NCI-H2081 treated with DMSO at 0.1 percent for 48 hours (cell line): ENCODE measurements at places on chromosomes 6 and 20.

DNA sequence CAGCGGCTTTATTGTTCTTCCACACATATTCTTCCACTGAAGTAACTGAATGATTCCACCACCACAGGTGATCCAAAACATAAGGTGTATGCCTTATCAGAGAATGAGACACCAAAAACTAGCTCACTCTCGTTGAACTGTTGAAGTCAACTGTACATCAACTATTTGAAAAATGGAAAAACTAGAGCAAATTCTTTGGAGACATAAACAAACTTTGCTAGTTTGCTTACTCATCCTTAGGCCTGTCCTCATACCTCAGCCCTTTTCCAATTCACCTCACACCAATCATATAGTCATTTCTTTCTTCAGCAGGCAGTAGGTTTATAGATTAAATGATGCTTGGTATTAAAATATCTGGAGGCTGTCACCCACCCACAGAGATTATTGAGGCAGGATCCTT, 77.1 kb upstream of the RNF217 start:
- no peak for DNase-seq

- DNase-seq, result no peak
These were observed 414.8 kb upstream of the CDH4 start for GRCh38 chr20:60837173-60837770.

- DNase-seq, result no peak
These were observed 8.5 kb downstream of the SPTLC3 start for GRCh38 chr20:13017235-13017634.

GRCh38 chr20:31835977-31836852, 9.2 kb downstream of the FOXS1 start:
- no peak for DNase-seq

DNA sequence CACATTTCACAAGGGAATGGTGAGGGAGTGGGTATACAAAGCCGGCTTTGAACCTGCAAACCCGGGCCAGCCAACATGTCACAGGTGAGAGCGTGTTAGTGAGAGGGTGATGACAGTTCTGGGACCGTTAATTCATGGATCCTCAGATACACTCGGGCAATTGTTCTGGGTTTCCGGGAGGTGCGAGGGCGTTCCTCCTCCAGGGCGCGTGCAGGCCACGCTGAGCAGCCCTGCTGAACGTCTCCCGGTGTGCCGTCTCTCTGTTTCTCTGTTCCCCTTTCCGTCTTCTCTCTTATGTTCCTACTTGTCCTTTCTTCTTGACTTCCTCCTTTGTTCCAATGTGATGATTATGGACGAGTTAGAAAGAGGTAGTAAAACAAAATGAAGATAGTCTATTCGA, 130.0 kb upstream of the GMDS start:
- no peak for DNase-seq

DNA sequence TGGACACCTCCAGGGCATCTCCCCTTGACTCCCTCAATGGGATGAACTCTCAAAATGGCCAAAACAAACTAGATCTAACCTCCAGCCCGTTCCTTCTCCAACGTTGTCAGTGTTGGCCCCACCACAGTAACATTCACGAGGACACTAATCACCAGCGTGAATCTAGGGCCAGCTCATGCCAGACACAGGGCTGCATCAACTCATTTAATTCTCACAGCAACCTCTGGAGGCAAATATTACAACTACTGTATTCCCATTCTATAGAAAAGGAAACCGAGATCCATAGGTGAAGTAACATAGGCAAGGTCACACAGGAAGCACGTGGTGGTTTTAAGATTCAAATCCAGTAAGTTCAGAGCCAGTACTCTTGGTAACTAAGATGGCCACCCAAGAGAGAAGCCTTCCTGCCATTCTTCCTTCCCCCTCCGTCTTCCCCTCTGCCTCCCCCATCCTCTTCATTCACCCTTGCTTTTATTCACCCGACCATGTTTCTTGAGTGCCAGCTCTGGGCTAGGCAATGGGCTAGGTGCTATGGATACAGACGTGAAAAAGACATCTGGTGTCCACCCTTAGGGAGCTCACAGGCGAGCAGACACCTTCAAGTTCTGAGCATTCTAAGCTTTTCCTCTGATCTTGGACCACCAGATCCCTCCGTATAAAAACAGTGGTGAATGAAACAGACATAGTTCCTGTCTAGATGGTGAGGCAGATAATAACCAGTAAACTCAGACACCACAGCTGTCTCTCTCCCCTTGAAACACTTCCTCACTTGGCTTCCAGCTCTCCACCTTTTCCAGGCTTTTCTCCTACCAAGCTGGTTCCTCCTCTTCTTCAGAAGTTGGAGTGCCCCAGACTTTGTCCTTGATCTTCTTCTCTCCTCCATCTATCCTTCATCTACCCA, 9.6 kb downstream of the CCM2L start:
- DNase-seq, result no peak

GRCh38 chr20:54585217-54585616, 109.8 kb downstream of the DOK5 start:
- DNase-seq, result no peak

DNA sequence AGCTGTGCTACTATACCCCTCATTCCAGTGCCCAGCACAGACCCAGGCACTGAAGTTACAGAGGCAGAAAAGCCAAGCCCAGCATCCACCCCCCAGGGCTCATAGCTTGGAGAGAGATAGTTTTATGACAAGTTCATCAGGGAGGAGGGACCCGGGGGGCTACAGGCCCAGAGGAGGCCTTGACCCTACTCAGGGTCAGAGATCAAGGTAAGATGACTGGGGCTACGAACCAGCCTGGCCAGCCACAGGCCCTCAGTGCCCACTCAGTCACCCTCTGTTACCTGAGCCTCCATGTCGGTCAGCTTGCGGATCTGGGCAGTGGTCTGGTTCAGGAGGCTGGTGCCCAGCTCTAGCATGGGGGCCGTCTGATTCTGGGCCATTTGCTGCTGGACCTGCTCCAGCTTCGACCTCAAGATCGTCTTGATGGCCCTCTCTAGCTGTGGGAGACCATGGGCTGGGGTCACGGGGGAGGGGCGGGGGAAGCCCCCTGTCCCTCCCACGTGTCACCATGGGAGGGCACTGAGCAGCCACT, 26.1 kb downstream of the ANGPT4 start:
- DNase-seq, result no peak

- DNase-seq, result no peak
These were observed 8.7 kb downstream of the TOX2 start for GRCh38 chr20:43923322-43923721.

DNA sequence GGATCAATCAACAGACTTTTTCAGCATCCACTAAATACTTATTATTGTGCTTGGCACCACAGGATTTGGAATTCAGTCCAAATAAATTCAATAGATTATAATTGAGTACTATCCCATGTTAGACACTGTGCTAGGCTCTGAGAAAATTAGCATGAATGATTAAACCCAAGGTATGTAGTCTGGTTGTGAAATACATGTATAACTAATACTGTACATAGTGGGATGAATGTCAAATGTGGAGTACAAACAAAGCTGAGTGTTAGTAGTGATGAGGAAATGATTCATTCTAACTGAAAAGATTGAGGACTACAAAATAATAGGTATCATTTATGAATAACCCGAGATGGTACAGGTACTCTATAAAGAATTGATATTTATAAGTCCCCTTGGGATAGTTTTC, 111.9 kb upstream of the FLRT3 start:
- DNase-seq, result no peak

DNA sequence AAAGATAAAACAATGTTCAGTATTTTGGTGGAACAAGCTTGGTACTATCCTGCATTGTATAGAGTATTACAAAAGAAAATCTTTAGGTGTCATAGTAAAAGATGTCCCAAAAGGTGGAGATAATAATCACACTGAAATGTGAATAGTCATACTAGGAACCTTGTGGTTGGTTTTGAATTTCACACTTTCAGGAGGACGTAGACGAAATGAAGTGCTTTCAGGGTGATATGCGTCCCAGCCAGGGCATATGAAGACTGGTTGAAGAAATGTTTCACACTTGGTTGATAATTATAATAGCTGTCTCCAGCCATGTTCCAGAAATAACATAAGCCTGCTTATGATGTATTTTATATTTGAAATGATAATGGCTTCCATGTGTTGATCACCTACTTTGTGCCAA, 60.4 kb downstream of the SCAND1 start:
- DNase-seq, result no peak

DNA sequence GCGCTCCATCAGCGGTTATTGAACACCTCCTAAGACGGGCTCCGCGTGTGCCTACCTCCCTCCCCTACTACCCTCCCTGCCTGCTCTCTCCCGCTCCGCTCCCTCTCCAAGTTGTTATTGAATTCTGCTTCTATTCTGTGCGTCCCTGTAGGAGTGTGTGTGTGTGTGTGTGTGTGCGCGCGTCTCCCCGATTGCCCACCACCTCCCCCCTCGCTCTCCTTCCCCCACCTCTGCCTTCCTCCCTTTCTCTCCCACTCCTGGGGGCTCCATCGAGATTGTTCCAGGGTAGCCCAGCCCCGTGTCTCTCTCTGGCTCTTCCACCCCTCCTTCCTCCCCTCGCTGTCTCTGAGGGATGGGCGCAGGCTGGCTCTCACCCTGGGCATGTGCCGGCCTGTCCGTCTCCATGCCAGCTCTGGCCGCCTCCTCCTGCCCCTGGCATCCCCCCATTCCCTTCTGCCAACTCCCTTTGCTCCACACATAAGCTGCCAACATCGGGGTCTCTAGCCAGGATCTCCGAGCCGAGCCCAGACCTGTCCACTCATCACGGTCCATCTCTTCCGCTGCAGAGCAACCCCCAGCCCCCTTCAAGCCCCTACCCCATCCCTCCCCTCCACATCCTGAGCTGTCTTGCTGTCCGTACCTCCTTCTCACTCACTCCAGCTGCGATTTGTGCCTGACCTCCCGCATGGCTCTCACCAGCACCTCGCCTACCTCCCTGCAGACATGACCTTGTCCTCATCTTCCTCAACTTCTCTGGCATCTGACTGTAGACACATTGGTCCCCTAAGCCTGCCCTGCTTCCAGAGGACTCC, 68.5 kb downstream of the SRC start:
- no peak for DNase-seq

GRCh38 chr20:41135187-41135887, 2.0 kb upstream of the PLCG1 start:
- DNase-seq, result no peak

- no peak for DNase-seq
These were observed 428.4 kb upstream of the MARCKS start for GRCh38 chr6:113428702-113429101.

- no peak for DNase-seq
These were observed 9.4 kb downstream of the CD40 start for GRCh38 chr20:46127396-46128010.

DNA sequence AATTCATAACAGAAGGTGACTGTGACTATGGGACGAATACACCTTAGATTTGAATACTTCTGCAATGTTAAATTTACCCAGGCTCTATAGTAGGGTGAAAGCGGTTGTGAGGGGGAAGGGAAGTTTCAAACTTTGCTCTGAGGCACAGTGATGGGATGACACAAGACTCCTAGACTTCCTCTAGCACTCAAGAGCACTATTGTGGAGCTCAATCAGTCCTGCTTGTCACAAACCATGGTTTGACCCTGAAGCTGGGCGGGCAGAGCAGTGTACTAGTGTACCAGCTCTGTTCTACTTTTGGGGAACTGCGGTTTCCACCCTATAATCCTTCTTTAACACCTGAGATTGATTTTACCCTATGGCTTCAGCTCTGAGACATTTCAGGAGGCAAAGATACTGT, 17.1 kb downstream of the TRIM27 start:
- DNase-seq, result no peak

GRCh38 chr6:74182992-74183391, 487.0 kb downstream of the CD109 start:
- DNase-seq, result no peak

DNA sequence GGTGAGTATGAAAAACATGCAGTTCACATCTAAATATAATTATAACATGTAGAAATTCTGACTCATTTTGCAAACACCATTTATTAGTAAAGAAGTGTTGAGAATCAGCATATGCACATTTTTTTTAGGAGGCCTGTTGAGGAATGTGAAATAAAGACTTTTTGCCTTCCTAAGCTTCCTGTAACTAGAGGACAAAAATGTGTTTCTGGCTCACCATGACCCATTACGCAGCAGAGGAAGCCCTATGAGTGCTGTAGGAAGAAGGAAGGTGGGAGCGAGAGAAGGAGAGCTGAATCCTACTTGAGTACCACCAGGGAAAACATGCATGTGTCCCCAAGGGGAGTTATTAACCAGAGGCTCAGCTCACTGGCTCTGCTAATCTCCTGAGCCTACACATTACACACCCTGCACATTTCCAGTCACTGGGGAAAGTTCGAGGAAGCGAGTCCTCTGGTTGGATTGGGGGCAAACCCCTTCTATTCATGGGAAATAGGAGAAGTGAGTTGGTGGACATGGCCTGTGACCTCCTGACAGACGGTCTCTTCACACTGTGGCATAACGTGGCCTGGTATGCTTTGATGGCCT, 540.5 kb upstream of the JAG1 start:
- DNase-seq, result no peak

- DNase-seq, result no peak
These were observed 39.7 kb upstream of the PTCHD4 start for GRCh38 chr6:48150701-48151100.

DNA sequence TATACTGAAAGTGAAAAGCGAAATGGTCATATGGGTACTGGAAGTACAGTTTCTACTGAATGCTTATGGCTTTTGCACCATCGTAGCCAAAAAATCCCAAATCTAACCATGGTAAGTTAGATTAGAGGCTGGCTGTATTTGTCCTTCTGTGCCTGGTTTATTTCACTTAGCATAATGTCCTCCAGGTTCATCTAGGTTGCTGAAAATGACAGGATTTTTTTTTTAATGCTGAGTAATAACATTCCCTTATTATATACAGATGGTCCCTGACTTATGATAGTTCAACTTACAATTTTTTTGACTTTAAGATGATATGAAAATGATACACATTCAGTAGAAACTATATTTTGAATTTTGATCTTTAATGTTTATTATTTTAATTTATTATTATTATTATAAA, 7.6 kb downstream of the MYCT1 start:
- no peak for DNase-seq

GRCh38 chr6:39892490-39893129, 41.7 kb downstream of the MOCS1 start:
- no peak for DNase-seq

DNA sequence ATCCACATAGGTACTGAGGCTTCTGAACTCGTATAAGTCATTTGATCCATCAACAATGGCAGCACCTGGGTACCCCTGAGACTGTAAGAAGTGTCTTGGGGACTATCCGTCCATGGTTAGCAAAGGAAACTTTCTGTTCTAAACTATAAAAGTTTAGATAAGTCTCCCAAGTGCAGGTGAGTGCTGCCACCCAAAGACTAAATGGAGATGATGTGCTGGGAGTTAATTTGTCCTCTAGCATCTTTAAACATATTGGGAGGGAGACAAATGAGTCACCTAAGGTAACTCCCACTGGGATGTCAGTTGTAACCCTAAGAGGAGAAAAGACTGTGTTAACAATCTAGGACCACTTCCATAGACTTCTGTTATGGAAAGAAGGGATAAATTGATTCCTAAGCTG, 6.2 kb downstream of the BEND6 start:
- no peak for DNase-seq
